ENCODE measurements at places on chromosomes 11 and 22. TPM values are rescaled to one million over a fixed set of nuclear protein-coding genes. Genes with fewer than 3 reads are reported as not detected.

Gene PAX6
- total RNA-seq, result 0.76 TPM

Gene OVOL1
- total RNA-seq, result not detected

Gene TMEM123
- 165 TPM for total RNA-seq

Gene TRIM48
- not detected for total RNA-seq

Gene DTX4
- 0.52 TPM for total RNA-seq

Gene PKDREJ
- 0.11 TPM for total RNA-seq

Gene PARVG
- total RNA-seq, result 0.11 TPM
